NCI-H1105 treated with DMSO at 0.1 percent for 48 hours (cell line): ENCODE measurements at places on chromosomes 4 and X.

DNA sequence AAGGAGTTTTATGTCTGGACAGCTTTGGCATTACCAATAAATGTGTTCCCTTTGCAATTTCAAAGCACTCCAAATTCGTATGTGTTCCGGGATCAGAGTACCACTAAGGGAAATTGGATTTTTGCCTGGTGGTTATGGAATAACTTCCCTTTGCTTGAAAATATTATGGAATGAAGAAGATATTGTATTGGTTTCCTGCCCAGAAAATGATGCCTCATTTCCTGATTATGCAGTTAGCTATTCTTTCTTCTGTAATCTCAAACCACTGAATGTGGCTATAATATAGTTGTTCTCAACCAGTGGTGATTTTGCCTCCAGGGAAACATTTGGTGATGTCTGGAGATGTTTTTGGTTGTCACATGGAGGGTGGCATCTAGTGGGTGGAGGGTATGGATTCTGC is 142.9 kb downstream of the PCDH7 start:
- no peak for DNase-seq

DNA sequence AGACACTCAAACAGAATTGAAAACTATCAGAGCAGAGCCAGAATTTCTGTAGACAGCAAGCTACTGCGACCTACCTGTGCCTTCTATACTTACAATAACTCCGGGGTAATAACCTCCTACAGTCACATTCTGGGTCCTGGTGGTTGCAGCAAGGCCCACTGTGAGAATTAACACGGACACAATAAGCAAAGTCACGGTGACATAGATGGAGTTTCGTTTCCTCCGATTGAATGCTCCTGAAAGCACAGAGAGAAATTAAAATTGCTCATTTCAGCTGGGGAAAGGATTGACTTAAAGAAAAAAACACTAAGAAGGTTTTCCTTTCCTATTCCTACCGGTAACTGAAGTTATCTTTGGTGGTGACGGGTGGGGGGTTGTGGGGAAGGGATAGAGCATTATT is 7.0 kb downstream of the TMEM255A start:
- DNase-seq, result no peak

GRCh38 chr4:112735474-112735951 is 98.6 kb downstream of the LARP7 start:
- DNase-seq, result no peak

GRCh38 chrX:136953867-136954787 is 73.6 kb upstream of the RBMX start:
- DNase-seq, result peak; percentile 60

GRCh38 chrX:14508025-14508690 is 21.2 kb upstream of the GLRA2 start:
- DNase-seq, result peak; percentile 28

GRCh38 chr4:153789741-153790499 is 1.0 kb upstream of the SFRP2 start:
- DNase-seq, result no peak

DNA sequence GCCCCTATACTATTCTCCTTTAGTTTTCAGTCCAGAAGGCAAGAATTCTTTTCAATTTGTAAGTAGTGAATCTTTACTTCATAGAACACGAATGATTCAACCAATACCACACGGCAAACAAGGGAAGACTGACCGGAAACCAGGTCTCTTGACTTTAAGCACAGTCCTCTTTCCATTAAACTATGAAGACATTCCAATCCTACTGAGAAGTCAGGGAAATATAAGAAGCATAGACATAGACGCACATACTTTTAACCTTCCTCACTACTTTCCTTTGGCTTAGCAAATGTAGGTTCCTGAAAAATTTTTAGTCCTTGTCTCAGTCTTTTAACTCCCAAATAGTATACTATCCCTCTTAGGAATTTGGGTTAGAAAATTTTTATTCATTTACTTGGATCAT is 9.1 kb downstream of the CHRDL1 start:
- no peak for DNase-seq

- peak; percentile 31 for DNase-seq
Measured at GRCh38 chrX:102712216-102712966, at the start of gene GPRASP2. GPRASP2 (plus strand) TSS chrX:102712448; CDS start chrX:102714870, 2,422 bp downstream.

DNA sequence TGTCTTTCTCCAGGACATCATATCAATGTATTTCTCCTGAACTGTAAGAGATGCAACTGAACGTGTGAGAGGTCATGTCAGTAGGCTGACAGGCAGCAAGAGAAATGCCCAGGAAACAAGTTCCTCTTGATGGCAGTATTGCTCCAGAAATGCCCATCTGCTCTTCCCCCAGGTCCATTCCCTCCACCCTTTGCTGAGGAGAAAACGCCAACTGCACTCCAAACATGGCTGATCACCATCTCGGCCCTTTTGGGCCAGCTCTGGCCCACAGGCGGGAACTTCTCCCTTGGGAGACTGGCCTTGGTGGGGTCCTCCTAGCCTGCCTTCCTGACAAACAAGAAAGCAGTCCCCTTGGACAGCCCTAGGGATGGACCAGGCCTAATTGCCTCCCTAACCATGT is 276.5 kb upstream of the AGTR2 start:
- DNase-seq, result peak; percentile 22

- peak; percentile 6 for DNase-seq
Measured at GRCh38 chrX:155086202-155086840, 15.0 kb downstream of the BRCC3 start.

DNA sequence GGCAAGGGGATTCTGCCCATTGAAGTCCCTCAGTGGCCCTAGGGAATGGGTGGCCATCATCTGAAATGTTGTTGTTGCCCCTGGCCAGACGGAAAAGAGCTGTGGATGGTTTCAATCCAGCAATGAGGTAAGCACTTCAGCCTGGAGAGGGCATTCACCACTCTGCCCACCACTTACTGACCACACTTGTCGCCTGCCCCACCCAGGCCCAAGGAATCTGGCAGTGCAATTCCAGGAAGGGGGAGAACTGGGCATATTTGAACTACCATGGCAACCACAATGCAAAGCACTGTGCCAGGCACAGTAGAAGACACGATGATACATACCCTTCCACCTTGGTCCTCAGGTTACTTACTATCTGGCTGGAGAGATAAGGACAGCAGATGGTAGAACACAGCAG is 161.6 kb downstream of the PDGFRA start:
- DNase-seq, result no peak

GRCh38 chr4:11970754-11971153 is 542.1 kb upstream of the HS3ST1 start:
- no peak for DNase-seq

DNA sequence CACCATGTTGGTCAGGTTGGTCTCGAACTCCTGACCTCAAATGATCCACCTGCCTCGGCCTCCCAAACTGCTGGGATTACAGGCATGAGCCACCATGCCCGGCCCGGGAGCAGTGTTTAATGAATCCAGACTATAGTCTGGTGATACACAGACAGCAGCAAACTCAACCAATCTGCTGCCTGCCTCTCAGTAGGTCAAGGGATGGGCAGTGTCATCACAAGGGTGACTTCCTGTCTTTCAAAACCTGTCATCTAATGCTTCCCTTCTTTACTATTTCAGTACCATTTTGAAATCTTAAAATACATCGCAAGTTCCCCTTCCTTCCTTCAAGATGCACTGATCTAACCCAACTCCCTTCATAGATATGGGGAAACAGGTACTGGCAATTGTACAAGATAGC is 8.4 kb downstream of the RPL39 start:
- DNase-seq, result no peak

GRCh38 chr4:189660722-189661360 is 279.8 kb upstream of the FRG1 start:
- no peak for DNase-seq

GRCh38 chr4:13537011-13537831 is 7.1 kb downstream of the NKX3-2 start:
- DNase-seq, result no peak

DNA sequence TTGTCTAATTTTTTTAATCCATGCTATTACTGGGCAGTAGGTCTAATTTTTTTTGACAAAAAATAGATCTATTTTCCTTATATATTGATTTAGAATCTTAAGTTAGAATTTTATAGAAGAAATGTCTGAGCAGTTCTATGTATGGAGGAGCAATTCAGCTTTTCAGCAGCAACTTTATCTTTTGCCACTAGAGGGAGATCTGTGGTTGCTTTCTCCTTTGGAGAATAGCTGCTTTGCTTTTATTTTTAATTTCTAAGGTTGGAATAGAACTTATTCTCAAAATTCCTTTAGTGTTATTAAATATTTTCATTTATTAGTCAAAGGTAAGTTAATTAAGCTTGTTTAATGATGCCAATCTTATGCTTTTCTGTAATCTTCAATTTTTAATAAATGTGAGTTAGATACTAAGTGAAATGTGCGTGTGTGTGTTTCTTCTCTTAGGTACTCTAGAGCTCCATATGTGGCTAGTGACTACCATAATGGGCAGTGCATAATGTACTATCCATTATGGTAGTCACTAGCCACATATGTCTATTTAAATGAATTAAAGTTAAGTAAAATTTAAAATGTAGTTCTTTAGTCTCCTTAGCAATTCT is 29.3 kb downstream of the FAM199X start:
- DNase-seq, result peak; percentile 15

- DNase-seq, result no peak
Measured at GRCh38 chrX:69298466-69299140, 133.3 kb upstream of the PJA1 start.

GRCh38 chr4:173167758-173168395 is 734 bp upstream of the GALNT7 start:
- peak; percentile 41 for DNase-seq

GRCh38 chr4:21864686-21865085 is 83.9 kb downstream of the KCNIP4 start:
- no peak for DNase-seq

DNA sequence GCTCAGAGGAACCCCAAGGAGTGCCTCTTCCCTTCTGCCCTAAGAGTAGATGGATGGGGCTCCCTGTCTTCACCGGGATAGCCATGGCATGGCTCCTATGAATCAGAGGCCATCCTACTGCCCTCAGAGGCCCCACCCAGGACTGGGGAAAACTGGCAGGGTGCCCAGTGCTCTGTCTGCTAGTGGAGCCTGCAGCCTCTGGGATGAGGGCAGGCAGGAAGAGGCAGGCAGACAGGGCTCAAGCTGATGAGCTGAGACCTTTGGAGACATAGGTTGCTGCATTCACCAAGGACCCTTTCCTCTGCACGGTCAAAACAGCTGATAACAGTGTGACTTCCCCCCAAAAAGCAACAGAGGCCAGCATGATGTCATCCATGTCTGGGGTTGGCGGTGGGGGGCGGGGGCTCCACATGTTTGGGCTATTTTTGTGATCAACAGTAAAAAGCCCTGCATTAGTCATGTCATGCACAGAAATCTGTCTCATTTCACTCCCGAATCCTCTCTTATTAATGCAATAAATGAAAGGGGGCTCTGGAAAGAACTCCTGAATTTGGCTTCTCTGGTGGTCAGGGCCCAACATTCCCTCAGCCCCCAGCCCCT is 207.6 kb upstream of the MAMLD1 start:
- peak; percentile 11 for DNase-seq

DNA sequence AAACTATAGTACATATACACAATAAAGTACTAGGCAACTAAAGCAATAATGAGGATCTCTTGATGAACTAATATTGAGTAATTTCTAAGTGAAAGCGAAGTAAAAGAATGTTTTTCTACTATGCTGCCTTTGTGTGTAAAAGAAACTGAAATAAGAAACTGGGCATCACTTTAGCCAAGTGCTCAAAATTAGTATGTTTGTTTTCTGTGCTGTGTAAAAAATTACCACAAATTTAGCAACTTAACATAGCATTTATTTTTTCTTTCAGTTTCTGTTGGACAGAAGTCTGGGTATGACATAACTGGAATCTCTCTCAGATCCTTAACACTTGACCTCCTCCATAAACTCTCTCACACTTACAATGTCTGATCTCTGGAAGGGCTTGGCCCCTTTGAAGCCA is 687.1 kb upstream of the MAGEB2 start:
- DNase-seq, result no peak

GRCh38 chr4:109411964-109412363 is 21.7 kb upstream of the SEC24B start:
- peak; percentile 49 for DNase-seq

- no peak for DNase-seq
Measured at GRCh38 chrX:44152852-44153251, 179.7 kb upstream of the NDP start.

DNA sequence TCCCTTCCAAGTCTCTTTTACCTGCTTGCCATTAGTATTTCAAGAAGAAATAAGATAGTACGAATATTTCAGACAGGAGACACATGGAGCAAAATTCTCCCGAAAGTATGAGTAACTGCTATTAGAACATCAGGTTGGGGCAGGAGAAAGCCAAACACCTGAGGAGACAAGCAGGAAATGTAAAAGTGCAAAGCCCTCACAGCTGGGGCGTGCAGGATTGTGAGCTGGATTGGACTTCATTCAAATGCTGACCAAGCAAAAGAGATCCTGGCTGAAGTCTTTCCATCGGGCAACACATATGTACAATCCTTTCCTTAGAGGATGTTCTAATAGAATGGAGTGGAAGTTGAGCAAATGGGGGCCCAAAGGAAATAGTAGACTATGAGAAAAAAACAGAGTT is 76.8 kb downstream of the DTHD1 start:
- no peak for DNase-seq

GRCh38 chr4:89285745-89286144 is 21.9 kb downstream of the GPRIN3 start:
- no peak for DNase-seq

DNA sequence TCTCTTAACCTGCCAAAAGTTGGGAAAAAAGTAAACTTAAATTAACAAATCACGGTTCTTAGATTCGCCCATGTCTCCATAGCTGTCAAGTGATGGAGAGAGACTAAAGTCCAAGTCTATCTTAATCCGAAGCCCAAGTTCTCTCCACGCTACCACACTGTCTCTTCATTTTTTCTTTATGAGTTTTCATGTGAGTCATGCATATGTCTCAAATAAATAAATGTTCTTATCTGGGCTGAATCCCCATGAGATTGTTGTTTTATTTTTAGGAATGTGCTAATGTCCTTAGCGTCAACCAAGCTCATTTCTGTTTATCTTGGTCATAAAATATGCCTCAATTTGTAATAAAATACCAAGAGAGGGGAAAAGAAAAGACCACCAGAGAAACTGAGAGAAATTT is 169.3 kb downstream of the RCHY1 start:
- no peak for DNase-seq

- peak; percentile 47 for DNase-seq
Measured at GRCh38 chr4:100268789-100269188, 78.5 kb upstream of the DDIT4L start.

GRCh38 chr4:122798101-122798500 is 28.5 kb upstream of the FGF2 start:
- DNase-seq, result peak; percentile 61

DNA sequence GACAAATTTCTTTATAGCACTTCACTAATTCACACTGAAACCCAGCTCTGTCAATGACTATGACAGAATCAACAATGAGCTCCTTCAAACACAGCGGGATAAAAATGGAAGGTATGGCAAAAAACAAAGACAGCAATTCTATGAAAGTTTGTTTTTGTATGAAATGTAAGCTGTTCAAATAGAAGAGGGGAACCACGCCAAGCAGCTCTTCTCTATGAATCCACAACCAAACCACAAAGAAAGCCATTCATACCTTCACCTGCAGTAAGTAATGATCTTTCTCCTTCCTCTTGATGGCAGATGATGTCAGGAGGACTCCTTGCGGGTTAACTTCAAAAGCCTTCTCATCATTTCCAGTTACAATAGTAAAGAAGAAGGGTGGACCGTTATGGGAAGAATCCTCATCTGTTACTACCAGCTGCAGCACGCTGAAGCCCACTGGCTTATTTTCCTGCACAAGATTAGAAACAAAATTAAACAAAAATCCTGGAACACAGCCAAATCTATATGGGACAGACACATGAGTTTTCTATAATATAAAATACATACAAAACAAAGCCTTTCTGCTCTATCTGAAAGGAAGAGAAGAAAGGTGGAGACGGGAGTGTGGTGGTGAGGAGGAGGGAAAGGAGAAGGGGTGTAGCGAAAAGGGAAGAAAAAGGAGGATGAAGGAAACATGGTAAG is 48.9 kb upstream of the MTNR1A start:
- no peak for DNase-seq
